G401 (cell line): ENCODE measurements at places on chromosomes 12 and 14.

GRCh38 chr14:50067723-50068495, 48.5 kb downstream of the VCPKMT start:
- DNase-seq, result no peak

DNA sequence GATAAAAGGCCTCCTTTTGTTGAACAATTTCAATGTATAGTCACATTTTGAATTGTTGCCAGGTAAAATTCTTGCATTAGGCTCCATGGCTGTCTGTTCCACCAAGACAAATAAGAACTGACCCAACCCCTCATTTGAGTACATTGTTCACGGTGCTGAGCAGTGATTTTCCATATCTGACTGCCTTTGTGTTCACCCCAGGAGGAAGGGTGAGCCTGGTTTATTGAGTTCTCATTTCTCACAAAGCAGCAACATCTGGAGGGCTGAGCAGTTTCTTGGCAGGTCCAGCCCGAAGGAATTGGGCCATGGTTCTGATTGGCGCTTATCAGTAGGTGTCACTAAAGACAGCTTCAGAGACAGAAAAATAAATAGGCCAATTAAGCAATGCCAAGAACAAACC, 149.1 kb downstream of the BMP4 start:
- DNase-seq, result no peak

- DNase-seq, result no peak
Observed at GRCh38 chr12:58441483-58441882, 478.8 kb downstream of the LRIG3 start.

DNA sequence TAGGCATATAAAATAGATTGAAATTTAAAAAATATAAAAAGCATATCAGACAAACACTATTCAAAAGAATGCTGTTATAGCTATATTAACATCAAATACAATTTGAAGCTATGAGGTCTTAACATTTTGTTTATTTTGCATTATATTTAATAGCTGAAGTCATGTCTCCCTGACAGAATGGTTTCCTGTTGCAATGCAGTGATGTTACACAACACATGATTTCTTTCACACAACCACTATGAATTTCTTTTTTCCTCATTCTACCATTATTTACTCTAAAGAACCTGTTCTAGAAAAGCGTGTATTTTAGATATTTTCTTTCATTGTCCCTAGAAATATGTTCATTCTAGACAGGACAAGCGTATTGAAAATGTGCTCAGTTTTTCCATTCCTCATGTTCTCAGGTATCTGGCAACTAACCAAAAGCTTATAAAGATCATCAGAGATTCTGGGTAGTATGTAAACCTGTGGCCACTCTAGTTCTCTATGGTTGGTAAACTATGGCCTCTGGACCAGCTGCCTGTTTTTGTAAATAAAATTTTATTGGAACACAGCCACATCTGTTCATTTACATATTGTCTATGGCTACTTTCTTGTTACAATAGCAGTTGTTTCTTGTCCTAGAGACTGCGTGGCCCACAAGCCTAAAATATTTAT, 183.8 kb downstream of the FOXA1 start:
- DNase-seq, result no peak

- no peak for DNase-seq
Observed at GRCh38 chr14:65007202-65007601, 20.5 kb downstream of the FNTB start.

GRCh38 chr12:15230751-15231150, 9.5 kb upstream of the RERG start:
- no peak for DNase-seq

DNA sequence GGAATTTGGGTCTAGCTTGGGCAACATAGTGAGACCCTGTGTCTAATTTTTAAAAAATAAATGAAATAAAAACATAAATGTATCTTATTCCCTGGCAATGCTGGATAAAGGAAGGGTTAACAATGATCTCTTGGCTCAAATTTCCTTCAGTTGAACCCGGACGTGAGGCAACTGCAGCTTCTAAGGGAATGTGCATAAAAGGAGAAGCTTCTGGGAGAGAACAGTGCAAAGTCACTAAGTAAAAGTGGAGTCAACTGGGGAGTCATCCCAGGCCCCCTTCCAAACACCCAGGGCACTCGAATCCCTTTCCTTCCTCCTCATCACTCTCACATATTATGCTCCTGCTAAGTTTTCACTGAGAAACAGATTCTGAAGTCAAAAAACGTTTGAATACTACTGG, 147.3 kb downstream of the PPM1H start:
- no peak for DNase-seq

DNA sequence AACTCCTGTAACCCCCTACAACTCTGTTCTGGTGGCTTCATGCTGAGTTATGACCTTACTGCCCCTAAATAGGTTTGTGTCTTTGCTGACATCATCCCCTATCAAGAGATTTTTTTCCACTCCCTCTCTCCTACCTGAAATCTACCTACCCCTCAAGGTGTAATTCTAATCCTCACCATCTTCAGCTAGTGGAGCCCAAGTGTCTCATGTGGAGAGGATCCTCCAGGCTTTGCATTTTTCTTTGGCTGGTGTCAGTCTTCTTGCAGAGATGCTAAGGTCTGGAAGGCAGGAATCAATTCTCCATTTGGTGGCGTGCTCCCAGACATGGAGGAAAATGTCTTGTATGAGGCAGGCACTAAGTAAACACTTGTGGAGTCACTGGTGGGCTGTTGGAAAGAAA, 74.8 kb upstream of the PRMT8 start:
- no peak for DNase-seq

- DNase-seq, result no peak
Observed at GRCh38 chr12:53677800-53678148, 1.9 kb upstream of the ATP5MC2 start.

DNA sequence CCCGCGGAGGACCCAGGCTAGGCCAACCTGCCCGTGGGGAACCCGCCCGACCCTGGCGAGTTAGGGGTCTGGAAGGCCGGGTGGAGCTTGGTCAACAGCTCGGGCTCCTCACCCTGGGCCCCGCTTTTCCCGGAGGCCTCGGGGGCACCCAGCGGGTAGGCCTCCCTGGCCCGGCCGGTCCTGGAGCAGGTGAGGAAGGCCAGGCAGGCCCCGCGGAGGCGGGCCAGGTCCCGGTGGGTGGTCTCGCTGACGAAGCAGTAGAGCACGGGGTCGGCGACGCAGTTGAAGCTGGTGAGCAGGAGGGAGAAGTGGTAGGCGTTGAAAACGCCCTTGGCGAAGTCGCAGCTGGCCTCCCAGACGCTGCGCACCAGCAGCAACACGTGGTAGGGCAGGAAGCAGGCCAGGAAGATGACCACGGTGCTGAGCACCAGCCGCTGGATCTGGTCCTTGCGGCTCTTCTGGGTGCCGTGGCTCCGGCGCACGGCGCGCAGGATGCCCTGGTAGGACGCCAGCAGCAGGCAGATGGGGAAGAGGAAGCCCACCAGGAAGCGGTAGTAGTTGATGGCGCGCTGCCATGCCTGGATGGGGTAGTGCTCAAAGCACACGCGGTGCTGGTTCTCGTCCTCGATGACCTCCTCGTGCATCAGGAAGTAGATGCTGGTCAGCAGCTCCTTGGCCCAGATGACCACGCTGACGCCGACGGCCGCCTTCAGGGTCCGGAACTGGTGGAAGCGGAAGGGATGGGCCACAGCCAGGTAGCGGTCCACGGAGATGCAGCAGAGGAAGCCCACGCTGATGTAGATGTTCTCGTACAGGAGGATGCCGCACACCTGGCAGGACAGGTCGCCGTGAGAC, 10.3 kb downstream of the GPR68 start:
- DNase-seq, result no peak

- DNase-seq, result peak; percentile 62
Observed at GRCh38 chr12:124411281-124411878, 116.5 kb downstream of the RFLNA start.

DNA sequence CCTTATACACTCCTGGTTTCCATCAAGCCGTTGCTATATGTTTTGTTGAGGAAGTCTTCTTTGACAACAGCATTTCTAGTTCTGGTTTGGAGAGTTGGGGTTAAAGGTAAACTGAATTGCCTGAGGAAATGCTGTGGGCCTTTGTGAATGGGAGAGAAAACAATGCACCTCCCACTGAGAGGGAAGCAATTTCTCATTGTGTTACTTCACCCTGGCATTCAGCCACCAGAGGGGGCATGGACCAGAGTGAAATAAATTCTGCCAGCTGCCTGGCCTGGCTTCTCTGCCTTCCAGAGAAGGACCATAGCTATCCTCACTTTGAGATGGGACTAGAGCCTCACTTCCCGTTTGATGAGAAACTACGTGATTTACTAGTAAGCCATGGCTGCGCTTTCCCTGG, 475.3 kb downstream of the EGLN3 start:
- DNase-seq, result no peak

- DNase-seq, result no peak
Observed at GRCh38 chr12:49542592-49543160, 3.8 kb downstream of the KCNH3 start.

DNA sequence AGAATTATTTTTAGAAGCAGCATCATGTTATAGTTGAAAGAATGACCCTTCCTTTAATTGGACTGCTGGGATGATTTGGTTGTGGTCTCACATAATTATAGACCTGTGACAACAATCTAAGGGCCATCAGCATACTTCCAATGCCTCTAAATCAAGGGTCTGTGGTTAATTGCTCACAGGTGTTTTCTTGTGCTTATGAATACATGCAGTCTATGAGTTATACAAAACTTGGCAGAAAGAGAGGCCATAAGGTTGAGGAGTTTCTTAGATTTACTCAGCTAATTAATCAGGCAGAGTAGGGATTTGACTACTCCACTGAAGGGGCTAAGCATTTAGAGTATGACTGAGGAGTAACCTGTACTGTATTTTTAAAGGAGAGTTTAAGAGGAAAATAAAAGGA, 37.0 kb upstream of the FRMD6 start:
- no peak for DNase-seq

GRCh38 chr12:85779768-85780167, 56.4 kb downstream of the RASSF9 start:
- DNase-seq, result no peak

- DNase-seq, result no peak
Observed at GRCh38 chr14:94174604-94175010, 485 bp downstream of the PPP4R4 start.
